ENCODE measurements at places on chromosomes 4 and X.

GRCh38 chr4:73703320-73703719, 37.0 kb upstream of the CXCL8 start:
- no peak for DNase-seq

GRCh38 chr4:164779811-164780216, 25.9 kb downstream of the SMIM31 start:
- peak; percentile 5 for DNase-seq

- no peak for DNase-seq
Observed at GRCh38 chr4:4423706-4424498, 37.0 kb downstream of the NSG1 start.

- no peak for DNase-seq
Observed at GRCh38 chrX:47846040-47846439, 9.3 kb downstream of the ZNF81 start.

- DNase-seq: no peak
Observed at GRCh38 chr4:171582961-171583581, 230.1 kb upstream of the GALNTL6 start.

GRCh38 chr4:149426461-149426860, 389.2 kb downstream of the IQCM start:
- DNase-seq: no peak

GRCh38 chrX:71162981-71163380, 18.3 kb downstream of the NLGN3 start:
- DNase-seq: no peak

GRCh38 chr4:36235306-36235705, 9.0 kb downstream of the ARAP2 start:
- no peak for DNase-seq

GRCh38 chrX:111728096-111728495, 47.1 kb downstream of the ALG13 start:
- DNase-seq: no peak

GRCh38 chrX:2540426-2540947, 39.7 kb upstream of the DHRSX start:
- no peak for DNase-seq

- DNase-seq: no peak
Observed at GRCh38 chr4:88775529-88775928, 77.9 kb upstream of the NAP1L5 start.

DNA sequence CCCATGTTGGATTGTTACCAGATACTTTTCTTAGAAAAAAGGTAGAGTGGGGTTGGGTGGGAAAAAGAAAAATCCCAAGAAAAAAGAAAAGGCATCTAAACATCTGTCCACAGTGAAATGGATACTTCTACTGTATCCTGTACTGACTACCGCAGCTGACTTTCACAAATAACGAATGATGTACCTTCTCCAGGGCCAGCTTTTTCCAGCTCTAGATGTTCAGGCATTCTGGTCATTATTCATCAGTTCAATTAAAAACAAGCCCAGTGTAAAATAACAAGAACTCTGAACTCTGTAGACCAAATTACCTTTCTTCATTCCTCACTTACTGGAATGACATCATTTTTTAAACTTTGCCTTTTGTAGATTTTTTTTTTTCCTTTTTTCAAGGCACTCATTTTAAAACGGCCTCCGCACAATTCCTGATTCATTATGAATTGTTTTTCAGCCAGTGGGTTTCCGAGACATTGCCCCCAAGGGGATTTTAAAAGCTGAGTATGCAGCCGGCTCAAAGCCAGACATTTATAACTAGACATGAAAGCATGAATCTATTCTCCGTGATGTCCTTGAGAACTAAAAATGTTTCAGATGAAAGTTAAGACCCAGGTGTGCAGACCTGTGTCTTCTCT, 113.5 kb downstream of the PRKX start:
- no peak for DNase-seq

GRCh38 chrX:39904816-39905537, 192.8 kb downstream of the BCOR start:
- DNase-seq: no peak

DNA sequence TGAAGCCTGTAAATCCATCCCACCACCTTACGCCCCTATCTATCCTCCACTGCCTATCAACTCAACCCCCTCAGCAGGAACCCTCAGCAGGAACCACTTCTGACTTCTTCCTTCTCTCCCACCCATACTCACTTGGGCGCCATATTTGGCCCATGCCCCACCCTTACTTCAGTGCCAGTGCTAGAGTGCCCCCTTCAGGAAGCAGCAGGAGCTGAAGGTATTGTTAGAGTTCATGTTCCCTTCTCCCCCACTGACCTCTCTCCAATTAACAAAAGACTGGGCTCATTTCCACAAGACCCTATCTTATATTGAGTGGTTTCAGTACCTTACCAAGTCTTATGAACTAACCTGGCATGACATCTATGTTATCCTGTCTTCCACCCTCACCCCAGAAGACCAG, 363.1 kb upstream of the SLIT2 start:
- no peak for DNase-seq

DNA sequence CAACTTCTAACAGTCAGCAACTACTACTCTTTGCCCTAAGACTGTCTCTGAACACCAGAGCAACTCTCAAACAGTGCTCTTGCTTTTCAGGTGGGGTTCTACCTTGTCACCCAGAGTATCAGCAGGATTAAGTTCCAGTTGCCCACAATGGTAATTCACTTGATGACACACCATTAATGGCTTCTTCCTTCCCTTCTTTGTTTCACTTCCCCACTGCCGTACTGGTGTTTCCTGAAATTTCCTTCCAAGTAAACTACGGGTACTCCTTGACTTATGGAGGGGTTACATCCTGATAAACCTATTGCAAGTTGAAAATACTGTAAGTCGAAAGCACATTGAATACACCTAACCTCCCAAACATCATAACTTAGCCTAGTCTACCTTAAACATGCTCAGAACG, 36.6 kb upstream of the PDK3 start:
- no peak for DNase-seq

- no peak for DNase-seq
Observed at GRCh38 chrX:76862509-76862908, 435.0 kb downstream of the MAGEE1 start.

- no peak for DNase-seq
Observed at GRCh38 chr4:131137196-131137595, 2011.9 kb upstream of the PCDH10 start.

DNA sequence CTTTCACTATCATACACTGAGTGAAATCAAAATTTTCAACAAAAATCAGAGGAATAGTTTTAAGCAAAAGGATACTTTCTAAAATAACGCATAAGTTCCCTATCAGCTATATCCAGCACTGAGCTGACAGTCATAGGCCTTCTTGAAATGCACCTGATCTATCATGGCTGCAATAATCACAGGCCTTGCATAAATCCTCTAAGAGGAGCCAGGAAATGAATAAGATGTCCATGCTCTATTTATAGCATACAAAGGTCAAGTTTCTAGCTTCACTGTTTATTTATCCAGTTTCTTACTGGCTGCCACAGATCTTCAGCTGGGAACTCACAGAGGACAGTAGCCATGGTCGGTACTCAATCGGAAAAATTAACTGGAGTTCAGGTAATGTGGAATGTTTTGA, 235.9 kb upstream of the DMD start:
- DNase-seq: no peak

DNA sequence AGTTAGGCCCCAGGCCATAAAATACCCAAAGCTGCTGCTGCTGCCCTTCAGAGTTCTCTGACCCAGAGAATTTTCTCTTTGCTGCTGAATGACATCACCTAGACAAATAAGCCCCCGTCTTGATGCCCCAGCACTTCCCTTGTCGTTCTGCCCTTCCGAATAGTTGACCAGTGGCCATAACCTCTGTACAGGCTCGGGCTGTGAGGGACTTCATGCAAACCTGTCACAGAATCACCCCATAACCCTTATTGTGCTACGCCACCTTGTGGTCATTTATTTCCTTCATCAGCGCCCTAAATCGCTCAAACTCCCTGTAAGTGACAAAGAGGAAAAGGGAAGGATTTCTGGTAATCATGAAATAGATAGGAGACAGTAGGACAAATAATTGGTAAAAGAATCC, 18.8 kb downstream of the SPACA5 start:
- no peak for DNase-seq

- DNase-seq: peak; percentile 23
Observed at GRCh38 chrX:48957477-48957826, at the start of gene OTUD5. Gene OTUD5, minus strand, starts transcription at chrX:48957607. Its CDS starts 37 bp downstream, at chrX:48957570.

GRCh38 chr4:3784454-3785291, 18.5 kb downstream of the ADRA2C start:
- DNase-seq: no peak

- DNase-seq: no peak
Observed at GRCh38 chr4:4413806-4414205, 26.9 kb downstream of the NSG1 start.

DNA sequence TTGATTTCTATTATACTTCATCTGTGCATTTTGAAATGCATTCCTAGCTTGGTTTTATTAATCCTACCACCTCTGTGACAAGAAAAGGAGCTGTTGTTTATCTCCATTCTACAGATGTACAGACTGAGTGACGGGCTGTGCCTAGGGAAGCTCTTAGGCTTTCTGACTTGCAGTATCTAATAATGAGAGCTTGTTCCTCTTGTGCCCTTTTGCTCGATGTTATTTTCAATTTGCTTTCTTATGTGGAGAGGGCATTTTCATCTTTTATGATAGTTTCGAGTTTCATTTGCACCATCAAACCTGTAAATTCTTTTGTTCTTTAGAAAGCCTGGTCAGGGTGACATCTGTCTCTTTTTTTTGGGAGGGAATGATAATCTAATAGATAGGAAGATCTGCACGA, 256.5 kb downstream of the C4orf33 start:
- DNase-seq: no peak

DNA sequence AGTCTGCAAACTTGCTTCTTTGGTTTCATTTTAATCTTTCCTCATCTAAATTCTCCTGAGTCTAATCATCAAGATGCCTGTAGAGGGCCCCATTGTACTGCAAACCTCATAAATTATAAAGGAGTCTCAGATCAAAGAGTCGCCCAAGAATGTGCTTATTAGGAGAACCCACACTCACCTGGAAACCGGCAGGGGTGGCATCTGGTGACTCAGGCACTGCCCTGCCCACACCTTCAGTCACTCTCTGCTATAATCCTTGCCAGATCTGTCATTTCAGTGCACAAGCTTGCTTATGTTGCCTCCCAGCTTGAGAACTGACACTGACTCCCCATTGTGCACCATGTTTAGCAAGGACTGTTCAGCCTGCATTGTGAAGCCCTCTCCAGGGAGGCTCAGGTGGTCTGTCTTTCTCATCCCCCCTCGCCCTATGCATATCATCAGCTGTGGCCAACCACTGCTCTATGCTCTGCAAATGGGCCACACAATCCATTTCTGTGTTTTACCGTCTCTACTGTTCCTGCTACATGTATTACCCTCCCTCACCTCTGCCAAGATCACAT, 12.4 kb downstream of the EPGN start:
- peak; percentile 28 for DNase-seq

GRCh38 chr4:67288964-67289363, 256.3 kb downstream of the CENPC start:
- DNase-seq: no peak

- DNase-seq: no peak
Observed at GRCh38 chrX:140710710-140711109, 1.2 kb downstream of the LINC00632 start.

DNA sequence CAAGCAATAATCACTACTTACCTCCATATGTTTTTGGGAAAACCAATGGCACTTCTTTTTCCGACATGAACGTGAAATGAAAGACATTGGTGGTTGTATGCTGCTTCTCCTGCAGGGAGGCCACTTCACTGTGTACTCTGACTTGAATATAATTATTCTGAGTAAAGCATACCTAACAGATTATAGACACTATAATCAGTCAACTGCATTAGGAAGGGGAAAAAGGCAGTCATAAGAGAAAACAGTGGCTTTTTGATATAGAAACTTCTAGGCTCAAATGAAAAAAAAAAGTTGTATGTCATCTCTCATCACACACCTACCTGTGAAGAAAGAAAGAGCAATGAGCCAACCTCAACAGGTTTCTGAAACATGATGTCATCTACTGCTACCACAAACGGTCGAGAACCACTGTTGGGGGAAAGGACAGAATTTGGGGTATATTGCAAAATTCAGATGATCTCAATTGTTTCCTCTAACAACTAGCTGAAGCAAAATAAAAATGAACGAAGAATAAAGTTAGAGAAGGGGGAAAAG, 37.4 kb downstream of the PRDX4 start:
- DNase-seq: no peak

GRCh38 chrX:27583976-27584375, 6.2 kb upstream of the DCAF8L2 start:
- no peak for DNase-seq

DNA sequence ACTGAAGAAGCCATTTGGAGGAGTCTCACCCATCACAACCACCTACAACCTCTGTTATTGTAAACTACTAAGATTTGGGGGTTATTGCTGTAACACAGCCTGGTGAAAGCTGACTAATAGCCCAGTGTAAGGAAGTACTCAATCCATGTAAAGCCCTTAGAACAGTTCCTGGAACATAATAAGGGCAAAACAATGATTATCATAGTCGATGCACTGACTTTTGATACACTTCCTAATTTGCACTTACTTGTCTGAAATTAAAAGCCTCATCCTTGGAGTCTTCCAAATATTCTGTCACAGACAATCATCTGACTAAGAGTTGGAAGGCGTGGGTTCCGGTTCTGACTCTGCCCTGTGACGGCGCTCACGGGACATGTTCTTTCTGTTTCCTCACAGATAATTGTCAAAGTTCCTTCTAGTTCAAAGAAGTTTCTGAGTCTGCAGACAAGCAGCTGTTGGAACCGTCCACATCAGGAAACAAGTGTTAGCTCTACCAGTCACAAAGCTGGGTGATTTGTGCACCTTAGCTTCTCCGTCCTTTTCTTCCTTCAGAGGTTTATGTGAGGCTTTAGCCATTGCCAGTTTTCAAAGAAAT, 33.4 kb upstream of the RASGEF1B start:
- no peak for DNase-seq

DNA sequence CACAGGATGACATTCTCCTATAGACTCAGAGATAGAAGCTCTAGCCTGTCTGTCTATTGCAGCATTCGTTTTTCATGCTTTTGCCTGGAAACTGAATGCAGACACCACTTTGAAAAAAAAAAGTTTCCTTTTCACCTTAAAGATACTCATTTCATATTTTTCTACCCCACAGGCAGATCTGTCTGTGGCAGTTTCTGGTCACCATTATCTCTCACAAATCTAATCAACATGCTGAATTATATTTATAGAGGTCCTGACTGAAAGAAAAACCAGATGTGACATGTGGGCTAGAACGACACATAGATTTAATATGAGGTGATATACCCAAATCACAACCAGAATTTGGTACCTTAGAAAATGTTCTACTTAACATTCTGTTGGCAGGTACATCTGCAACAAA, 28.2 kb downstream of the ADGRG4 start:
- DNase-seq: no peak

DNA sequence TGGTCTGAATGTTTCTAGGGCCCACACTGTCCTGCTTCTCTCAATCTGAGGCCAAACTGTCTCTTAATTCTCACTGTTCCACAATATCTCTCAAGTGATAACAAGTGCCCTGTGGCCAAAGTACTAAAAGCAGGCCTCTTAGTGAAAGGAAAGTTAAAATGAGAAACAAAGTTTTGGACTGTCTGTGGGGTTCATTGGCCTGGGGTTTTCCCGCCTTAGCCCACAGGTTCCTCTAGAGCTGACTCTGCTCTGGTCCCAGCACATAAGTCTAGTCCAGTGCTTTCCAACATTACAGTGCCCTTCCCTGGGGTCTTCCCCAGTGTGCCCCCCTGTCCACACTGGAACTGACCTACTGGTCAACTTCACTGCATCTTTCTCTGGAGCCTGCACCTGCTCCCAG, 6.3 kb downstream of the MAGEB1 start:
- no peak for DNase-seq

GRCh38 chrX:63934791-63935190, 149.8 kb upstream of the ARHGEF9 start:
- DNase-seq: no peak

GRCh38 chr4:120517966-120518365, 404.6 kb downstream of the PRDM5 start:
- peak; percentile 6 for DNase-seq
